ENCODE measurements at places on chromosomes 4 and X.
A peak's percentile ranks its signal among the peaks of the same experiment; 100 is the strongest.

DNA sequence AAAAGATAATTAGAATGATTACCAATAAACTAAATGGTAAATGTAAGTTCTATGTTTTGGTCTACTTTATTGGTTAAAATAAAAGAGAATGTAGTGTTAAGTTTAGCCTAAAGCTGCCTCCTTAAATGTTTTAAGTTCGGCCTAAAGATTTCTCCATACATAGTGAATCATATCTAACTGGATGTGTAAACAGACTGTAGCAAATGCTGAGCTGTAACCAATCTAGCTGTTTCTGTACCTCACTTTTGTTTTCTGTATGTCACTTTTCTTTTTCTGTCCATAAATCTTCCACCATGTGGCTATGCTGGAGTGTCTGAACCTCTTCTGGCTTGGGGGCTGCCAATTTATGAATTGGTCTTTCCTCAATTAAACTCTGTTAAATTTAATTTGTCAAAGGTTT is 121.2 kb downstream of the TBCK start:
- DNase-seq: no peak

DNA sequence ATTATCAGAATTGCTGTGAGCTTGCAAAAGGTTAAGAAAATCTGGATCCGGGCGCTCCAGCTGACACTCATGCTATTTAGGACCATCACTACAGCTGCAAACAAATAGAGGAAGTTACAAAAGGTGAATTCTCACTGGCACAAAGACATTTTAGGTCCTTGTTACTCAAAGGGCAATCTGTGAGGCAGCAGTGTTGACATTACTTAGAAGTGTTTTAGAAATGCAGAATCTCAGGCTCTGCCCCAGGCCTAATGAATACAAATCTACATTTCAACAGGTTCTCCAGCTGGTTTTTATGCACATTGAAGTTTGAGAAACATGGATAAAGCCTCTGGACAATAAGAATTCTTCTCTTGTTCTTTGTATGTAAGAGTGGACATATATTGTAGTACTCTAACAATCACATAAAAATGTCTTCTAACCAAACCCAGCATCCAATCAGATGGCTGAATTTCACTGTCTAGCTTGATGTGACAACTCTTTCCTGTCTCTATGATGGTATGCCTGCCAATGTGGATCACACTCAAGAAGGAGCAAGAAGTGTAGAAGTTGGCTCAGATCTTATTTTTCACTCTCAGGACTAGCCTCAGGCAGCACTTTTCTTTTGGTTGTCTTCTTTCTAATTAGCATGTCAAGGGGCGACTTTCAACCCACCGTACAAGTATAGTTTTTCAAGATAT is 18.8 kb downstream of the SLC7A11 start:
- no peak for DNase-seq

GRCh38 chr4:152328582-152328981 is 207.3 kb downstream of the FBXW7 start:
- DNase-seq: peak; percentile 70

- DNase-seq: no peak
Measured at GRCh38 chr4:152927737-152928136, 8.4 kb upstream of the FHDC1 start.

DNA sequence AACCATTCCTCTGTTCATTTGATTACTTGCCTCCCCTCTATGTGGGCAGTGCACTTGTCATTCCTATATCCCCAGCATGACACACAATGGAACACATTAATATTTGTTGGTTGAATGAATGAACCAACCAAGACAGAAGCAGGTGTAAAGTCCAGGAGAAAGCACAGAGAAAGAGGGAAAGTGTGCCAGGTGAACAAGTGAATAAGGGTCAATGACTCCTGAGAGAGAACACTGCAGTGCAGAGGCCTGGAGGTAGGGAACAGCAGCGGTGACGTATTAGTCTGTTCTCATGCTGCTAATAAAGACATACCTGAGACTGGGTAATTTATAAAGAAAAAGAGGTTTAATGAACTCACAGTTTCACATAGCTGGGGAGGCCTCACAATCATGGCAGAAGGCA is 53.1 kb downstream of the USP46 start:
- DNase-seq: no peak

DNA sequence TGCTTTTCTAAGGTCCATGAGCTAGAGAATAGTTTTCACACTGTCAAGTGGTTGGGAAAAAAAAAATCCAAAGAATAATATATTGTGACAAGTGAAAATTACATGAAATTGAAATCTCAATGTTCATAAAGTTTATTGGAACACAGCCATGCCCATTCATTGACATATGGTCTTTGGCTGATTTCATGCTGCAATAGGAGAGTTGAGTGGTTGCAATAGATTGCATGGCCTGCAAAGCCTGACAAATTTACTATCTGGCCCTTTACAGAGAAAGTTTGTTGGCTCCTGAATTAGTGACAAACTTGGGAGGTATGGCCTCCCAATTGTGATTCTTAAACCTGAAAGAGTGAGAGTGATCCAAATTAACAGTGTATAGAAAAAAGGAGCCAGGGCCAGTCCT is 115.5 kb upstream of the FAM9C start:
- DNase-seq: no peak

- no peak for DNase-seq
Measured at GRCh38 chr4:142473218-142473959, 372.7 kb downstream of the INPP4B start.

DNA sequence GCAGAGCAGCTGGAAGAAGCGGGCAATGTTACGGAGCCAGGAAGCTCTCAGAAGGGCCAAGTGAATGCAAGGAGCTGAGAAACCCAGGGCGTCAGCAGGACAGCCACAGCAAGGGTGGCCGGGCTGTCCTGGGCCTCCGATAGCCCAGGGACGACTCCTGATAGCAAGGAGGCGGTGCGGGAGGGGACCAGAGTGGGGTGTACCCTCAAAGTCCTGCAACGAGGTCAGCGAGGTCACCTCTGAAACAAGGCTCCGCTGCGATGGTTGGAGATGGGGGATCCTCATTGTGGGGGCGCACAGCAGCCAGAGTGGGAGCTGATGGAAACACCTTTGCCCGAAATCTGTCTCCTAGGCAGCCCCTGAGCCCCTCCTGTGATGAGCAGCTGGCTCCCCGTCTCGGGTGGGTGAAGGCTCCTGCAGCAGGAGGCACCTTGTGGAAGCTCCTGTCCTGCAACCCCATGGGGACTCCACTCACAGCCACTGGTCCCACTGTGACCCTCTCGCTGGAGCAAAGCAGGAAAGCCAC is 4.3 kb upstream of the CCNQ start:
- no peak for DNase-seq

- no peak for DNase-seq
Measured at GRCh38 chr4:68896749-68897148, 54.9 kb downstream of the UGT2A3 start.

All from EL (cell line).